Left lobe of liver (tissue), 2 donors: ENCODE measurements at places on chromosomes 1 and 21. TPM values are rescaled to one million over a fixed set of nuclear protein-coding genes. Genes with fewer than 3 reads are reported as not detected.

DNA sequence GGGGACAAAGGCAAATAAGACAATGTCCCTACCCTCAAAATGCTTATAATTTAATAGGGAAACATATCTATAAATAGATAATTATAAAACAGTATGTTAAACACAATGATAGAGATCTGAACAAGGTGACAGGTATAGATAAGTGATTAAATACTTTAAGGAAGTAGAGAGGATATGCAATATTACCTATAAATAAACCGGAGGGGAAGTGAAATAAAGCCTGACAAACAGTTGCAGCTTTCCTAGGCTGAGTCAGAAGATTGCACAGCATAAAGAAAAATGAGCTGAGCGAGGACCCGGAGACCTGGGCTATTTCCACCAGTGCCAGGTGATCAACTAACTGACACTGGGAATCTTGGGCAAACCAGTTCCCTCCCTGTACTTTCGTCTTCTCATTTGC lies 11.5 kb upstream of the PSRC1 start:
- DNase-seq: no peak

DNA sequence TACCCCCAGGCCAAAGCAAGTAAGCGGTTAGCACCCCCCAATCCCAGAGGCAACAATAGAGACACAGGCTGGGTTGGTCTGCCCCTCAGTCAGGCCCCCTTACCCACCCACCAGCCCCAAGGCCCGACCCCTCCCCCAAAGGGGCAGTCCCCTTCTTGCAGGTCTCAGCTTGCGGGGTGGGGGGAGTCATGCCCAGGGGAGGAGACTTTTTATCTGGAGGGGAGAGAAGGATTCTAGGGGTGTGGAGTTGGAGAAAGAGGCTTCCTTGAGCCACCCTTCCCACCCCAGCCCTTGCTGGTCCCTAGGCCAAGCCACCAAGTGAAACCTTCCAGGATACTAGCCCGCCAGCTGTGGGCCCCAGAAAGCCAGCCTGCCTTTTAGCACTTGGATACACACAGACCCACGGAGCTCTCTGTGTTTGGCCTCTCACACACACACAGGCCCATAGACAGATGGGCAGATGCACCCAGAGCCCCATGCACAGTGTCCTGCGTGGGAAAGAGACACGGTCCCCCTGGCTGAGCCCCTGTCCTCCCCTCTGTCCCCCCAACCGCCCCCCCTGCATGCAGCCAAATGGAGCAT lies 7.1 kb downstream of the TMEM54 start:
- no peak for DNase-seq

DNA sequence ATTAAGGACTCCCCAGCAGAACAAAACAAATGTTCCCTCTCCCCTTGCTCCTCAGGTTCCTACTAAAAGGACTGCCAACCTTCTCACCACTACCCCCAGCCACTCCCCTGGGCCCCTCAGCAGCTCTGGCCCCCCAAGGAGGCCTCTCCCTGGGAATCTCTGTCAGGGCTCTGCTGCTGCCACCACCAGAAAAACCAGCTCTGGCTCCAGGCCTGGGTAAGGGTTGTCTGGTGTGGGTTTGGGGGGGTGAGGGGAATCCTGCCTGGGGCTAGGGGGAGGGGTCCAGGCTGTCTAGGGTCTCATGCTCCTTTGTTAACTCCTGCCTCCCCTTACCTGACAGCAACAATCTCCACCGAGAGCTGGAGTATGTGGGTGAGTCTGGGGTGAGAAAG lies 4.8 kb downstream of the NECTIN4 start:
- no peak for DNase-seq

- DNase-seq: no peak
These were observed 234.7 kb downstream of the SETD4 start for GRCh38 chr21:35825370-35826353.

DNA sequence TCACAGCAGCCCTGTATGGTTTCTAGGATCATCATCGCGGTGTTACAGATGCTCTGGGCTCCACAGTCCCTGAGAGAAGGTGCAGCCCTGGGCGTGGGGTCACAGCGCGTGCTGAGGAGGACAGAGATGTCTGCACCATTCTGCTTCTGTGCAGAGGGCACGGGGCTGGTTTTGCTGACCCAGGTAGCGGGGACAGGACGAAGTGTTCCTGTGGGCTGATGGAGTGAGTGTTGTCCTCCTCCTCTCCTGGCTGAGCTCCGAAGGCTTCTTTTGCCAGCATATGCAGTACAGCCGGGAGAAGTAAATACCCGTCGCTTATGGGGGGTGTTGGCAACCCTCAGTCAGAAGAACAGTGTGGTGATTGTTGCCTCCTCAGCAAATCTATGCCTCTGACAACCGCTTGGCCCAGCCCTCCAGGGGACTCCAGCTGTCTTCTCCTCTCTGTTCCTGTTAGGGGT lies 101.5 kb downstream of the DDX20 start:
- DNase-seq: no peak

GRCh38 chr1:211484755-211485479 lies 7.0 kb downstream of the RD3 start:
- DNase-seq: no peak

C21orf58 gene
- 2.1 TPM for total RNA-seq

DNA sequence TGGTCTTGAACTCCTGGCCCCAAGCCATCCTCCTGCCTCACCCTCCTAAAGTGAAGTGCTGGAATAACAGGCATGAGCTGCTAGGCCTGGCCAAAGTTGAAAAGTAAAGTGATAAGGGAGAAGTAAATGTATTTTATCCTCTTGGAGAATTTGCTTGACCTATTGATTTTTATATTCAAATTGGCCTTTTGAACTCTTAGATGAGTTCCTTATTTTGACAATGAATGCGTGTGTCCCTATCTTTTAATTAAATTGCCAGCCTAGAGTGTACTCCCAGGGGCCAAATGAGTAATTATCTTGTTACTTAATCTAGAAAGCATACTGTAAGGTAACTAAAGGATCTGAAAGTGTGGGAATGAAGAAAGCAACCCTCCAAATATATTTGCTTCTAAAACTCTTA lies 11.4 kb downstream of the RNF11 start:
- no peak for DNase-seq

ABCB10 gene
- total RNA-seq: 16.4 TPM

GRCh38 chr1:208807446-208808127 lies 563.4 kb upstream of the PLXNA2 start:
- DNase-seq: no peak

DNA sequence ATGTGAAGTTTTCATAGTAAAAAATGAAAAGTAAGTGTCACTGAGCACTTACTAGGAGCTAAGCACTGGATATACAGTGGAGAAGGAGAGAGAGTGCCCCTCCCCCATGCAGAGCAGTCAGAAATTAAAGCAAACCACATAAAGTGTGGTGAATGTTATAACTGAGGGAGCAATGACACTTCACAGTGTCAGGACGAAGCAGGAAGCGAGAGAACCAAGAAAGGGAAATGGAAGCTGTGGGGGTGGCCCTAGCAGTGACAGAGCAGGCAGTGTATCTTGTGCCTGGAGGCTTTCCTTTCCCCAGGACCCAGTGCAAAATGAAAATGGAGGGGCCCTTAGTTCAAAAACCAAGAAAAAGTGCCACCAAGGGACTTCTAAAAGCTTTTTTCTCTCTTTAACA lies 21.5 kb upstream of the RCAN3 start:
- no peak for DNase-seq

GRCh38 chr1:12107718-12108117 lies 44.6 kb downstream of the TNFRSF8 start:
- no peak for DNase-seq

DNA sequence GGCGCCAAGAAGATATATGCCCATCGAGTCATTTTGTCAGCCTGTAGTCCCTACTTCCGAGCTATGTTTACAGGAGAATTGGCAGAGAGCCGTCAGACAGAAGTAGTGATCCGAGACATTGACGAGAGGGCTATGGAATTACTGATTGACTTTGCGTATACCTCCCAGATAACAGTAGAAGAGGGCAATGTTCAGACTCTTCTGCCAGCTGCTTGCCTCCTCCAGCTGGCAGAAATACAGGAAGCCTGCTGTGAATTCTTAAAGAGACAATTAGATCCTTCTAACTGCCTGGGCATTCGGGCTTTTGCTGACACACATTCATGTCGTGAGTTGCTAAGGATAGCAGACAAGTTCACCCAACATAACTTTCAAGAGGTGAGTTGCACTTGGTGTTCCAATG lies 19.1 kb downstream of the KLHL20 start:
- peak; percentile 61 for DNase-seq

GRCh38 chr1:227306689-227307088 lies 11.6 kb downstream of the CDC42BPA start:
- DNase-seq: no peak

- peak; percentile 90 for DNase-seq
These were observed 114.7 kb upstream of the IRF2BP2 start for GRCh38 chr1:234724516-234725176.

GRCh38 chr1:213669964-213670691 lies 317.6 kb upstream of the PROX1 start:
- peak; percentile 67 for DNase-seq

HIVEP3 gene
- 2.6 TPM for total RNA-seq

DNA sequence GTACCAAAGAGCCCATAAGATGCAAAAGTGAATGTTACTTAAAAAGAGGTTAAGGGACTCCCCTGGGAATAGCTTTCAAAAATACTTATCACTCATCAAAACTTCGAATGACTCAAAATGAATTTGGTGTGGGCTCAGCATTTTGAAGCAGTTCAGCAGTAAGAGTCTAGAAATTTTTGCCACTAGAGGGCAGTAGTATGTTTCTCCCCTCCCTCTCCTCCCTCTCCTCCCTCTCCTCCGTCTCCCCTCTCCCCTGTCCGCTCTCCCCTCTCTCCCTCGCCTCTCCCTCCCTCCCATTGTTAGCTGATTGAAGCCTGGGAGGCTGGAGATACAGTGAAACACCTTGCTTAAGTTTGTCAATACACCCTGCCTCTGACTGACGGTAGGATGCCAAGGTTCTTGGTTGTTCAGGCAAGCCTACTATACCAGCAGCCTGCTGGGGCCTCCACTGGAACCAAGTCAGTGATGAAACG lies 70.8 kb upstream of the TENT5C start:
- DNase-seq: no peak

- no peak for DNase-seq
These were observed 100.8 kb upstream of the C1orf174 start for GRCh38 chr1:4000811-4001251.

DNA sequence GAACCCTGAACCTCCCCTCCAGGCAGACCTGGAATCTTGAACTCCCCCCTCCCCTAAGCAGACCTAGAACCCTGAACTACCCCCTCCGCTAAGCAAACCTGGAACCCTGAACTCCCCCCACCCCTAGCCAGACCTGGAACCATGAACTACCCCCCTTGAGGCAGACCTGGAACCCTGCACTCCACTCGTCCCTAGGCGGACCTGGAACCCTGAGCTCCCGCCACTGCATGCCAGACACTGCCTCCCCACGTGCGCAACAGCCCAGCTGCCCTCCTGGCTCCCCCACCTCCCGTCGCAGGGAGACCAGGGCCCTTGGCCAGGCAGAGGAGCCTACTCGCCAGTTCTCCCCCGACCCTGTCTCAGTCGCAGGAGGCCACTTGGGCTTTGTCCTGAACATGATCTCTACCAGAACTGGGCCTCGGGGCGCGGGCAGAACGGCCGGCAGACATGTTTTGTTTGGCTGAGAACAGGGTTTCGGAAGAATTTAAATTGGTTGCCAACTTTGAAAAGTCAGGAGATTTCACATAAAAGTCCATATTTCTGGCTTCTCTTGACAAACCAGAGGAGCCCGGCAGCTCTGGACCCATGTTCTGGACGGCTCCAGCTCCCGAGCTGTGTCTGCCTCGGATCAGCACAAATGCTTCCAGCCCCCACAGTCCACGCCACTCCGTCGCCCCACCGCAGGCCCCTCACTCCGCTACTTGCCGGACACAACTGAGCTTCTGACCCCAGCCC lies 9.2 kb upstream of the PLEKHG5 start:
- no peak for DNase-seq

GRCh38 chr1:234871710-234872271 lies 256.8 kb downstream of the TOMM20 start:
- DNase-seq: no peak
